ENCODE measurements at places on chromosomes 6 and 20.

DNA sequence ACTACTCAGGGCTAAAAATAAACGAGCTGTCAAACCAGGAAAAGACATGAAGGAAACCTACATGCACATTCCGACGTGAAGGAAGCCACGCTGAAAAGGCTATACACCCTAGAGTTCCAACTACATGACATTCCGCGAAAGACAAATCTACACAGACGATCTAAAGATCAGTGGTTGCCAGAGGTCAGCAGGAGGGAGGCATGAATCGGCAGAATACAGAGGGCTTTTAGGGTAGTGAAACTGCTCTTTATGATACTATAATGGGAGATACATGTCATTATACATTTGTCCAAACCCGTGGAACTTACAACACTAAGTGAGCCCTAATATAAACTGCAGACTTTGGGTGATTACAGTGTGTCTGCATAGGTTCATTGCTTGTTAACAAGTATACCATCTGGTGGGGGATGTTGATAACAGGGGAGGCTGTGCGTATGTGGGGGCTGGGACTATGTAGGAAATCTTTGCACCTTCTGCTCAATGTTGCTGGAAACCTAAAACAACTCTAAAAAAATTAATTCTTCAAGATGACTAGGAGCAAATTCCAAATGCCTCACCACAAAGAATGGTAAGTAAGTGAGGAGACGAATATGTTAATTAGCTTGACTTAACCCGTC lies 132.2 kb upstream of the CDH4 start:
- DNase-seq = no peak

DNA sequence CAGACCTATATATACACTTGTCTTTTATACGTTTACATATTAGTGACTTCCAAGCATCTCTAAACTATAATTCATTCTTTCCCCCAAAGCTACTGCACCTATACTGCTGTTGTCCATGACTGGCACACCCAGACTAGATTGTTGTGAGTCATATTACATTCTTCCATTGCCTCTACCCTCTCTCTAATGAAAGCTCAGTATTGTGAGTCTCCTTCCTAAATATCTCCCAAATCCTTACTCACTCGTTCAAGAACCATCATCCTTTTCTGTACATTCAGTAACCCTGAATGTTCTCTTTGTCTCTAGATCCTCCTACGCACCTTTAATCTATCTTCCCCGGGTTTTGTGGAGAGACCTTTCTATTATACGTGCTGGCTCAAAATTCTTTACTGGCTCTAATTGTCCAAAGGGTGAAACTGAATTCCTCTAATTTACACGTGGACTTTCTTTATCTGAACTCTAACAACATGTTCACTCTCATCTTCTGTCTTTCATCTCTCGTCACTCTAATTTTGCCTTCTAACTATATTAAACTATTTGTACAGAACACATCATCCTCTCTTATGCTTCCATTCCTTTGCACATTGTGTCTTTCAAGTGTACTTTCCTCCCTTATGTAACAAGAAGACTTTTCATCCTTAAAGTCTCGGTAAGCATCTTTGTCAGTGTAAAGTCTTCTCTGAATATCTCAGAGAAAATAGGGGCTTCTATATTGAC lies 109.3 kb downstream of the IBTK start:
- no peak for DNase-seq

DNA sequence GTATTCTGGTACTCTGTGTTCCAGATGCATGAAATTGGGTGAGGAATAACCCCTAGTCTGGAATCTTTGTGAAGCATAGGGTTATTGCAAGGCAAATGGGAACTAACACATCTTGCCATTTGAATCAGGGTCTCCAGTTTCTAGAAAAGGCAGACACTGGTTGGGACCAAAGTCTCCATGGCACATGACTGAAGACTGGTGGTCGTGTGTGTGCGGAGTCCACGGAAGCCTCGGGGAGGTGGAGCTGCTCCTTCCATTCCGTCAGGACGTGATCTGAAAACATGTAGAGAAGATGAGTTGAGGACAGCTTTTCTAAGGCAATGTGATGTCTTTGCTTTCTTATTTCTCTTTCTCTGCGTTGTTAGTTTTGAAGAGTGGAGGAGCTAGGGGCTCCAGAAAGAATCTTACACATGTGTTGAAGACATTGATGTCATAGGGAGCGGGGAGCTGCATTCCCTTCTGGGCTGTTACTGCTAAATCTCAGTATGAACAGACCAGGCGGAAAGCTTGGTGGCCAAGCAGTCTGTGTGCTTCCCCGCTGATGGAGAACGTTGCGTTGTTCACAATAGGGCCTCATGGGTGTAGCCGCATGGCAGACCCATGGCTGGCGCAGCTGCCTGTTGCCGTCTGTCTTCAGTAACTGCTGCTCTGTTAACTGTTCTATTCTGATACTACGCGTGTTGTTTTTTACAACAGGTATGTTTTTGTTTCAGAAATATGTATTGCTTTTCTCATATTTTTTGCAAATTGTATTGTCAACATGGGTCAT lies 4.8 kb upstream of the SLC17A9 start:
- no peak for DNase-seq

DNA sequence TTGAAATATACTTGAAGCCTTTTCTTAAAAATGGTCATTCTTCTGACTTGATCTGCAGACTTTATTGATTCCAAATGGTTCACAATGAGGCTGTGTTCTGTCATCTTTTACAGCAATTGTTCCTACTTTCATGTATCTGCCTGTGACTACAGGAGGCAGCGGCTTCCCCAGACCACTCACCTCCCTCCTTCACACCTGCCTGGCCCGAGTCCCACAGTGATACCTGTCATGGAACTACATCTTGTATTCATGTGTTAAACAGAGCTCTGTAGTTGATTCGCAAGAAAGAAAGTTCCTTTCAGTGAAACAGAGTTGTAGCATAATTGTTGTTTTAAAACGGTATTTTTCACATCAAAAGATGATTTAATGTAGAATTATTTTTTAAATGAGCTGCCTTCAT lies 673.5 kb upstream of the AGPAT4 start:
- DNase-seq = no peak
